ENCODE measurements at places on chromosomes 16 and 17. TPM values are rescaled to one million over a fixed set of nuclear protein-coding genes. Genes with fewer than 3 reads are reported as not detected.

The OR2C1 gene
- not detected for total RNA-seq

- DNase-seq, result no peak
Observed at GRCh38 chr17:44408786-44409185, 19.3 kb upstream of the ITGA2B start.

GRCh38 chr16:22379656-22380055, 5.2 kb upstream of the CDR2 start:
- no peak for DNase-seq

The TBC1D3E gene
- total RNA-seq, result not detected

The SAMD14 gene
- 0.78 TPM for total RNA-seq

- DNase-seq, result no peak
Observed at GRCh38 chr17:68352041-68352440, 60.7 kb downstream of the ARSG start.

GRCh38 chr16:58419241-58419990, 27.1 kb downstream of the GINS3 start:
- DNase-seq, result no peak
